ENCODE measurements at places on chromosomes 13 and 19.

DNA sequence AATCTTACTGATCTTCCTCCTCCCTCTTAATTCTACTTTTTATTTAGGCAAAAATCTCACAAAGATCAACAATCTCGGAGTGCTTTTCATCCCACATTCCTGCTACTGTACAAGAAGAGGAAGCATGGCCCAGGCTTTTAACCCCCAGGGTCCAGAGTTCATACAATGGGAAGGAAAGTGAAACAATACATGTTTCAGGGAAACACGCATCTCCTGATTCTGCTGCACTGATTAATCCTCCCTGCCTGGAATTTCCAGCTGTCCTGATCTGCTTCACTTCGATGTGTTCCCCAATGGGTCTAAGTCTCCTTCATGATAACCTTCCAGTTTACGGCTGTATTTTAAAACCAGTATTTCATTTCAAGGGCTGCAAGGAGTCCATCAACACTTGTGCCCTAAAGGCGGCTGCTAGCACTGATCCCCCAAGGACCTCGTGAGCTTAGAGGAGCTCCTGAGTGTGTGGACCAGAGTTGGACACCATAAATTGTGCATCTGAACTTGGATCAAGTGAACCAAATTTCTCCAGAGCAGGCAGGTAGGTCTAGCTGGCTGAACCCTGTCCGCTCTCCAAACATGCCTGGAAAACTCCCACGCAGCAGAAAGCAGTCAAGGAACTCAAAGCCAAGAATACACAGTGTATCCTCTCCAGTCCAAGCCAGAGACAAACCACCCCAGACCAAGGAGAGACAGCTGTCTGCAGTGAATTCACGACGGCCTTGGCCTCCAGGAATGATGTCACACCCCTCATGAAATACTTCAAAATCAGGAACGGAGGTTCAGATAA lies 44.3 kb downstream of the COL4A1 start:
- DNase-seq = no peak

- no peak for DNase-seq
Measured at GRCh38 chr19:46554161-46554560, 47.0 kb upstream of the CALM3 start.

GRCh38 chr13:50125304-50125553 lies 110.0 kb downstream of the KCNRG start:
- no peak for DNase-seq

GRCh38 chr19:18477042-18477779 lies 39.3 kb upstream of the ISYNA1 start:
- no peak for DNase-seq

DNA sequence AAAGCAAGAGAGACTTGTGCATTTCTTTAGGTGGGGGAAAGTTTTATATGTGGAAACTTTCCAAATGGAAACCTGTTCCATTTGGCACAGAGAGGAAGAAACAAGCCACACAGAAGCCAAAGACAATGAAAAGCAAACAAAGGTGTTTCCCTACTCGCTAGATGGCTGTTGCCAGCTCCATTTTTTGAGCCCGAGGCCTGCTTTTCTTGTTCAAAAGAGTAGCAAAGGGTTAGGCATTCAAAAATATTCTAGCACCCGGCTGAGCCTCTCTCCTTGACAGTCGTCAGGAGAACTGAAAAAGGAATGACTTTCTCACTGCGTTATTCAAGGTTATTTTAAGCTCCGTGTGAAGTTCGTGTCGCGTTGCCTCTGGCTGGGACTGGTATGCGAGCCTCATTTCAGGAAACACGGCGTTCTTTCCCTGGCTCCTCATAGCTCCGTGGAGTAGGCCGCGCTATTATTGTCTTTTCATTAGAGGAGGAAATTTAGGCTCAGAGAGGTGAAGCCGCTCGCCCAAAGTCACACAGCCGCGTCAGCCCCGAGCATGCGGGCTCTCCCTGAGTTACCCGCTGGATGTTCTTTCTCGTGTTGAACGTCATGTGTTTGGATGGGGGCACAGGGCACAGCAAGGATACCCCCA lies 7.6 kb downstream of the TRPM4 start:
- no peak for DNase-seq

DNA sequence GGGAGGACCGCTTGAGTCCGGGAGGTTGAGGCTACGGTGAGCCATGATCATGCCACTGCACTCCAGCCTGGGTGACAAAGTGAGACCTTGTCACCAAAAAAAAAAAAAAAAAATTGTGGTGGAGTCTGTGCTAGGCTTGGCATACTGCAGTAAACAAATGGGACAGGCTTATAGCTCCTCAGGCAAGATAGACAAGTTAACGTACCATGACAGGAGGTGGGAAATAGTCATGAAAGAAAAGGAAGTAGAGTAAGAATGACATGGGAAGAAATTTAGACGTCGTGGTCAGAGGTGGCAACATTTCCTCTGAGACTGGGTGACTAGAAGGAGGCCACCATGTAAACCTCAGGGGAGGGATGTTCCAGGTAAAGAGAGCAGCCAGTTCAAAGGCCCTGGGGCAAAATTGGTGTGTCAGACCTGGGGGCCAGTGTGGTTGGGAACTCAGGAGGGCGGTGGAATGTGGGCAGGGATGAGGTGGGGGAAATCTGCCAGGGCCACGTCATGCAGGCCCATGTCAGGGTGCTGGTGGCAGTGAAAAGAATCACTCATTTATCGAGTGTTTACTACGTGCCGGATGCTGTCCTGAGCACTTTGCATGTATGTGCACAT lies 5.6 kb downstream of the SNRPA start:
- DNase-seq = no peak

GRCh38 chr13:44574466-44574855 lies 1.7 kb downstream of the TSC22D1 start:
- DNase-seq = no peak

DNA sequence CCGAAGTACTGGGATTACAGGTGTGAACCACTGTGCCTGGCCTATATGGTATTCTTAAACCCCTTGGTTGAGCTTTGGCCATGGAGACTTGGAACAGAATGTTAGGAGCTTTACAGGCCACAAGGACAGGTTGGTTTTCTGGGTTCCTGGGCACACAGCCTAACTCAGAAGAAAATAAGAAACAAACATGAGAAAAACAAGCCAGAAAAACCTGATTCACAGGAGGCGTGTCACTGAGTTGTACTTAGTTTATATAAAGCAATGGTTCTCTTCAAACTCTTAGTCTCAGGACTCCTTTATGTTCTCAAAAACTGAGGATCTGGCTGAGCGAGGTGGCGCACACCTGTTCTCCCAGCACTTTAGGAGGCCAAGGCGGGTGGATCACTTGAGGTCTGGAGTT lies 125.1 kb upstream of the SPATA13 start:
- no peak for DNase-seq

GRCh38 chr19:16104722-16105121 lies 7.0 kb upstream of the RAB8A start:
- no peak for DNase-seq

- DNase-seq = no peak
Measured at GRCh38 chr19:13109361-13110098, 6.9 kb upstream of the LYL1 start.

DNA sequence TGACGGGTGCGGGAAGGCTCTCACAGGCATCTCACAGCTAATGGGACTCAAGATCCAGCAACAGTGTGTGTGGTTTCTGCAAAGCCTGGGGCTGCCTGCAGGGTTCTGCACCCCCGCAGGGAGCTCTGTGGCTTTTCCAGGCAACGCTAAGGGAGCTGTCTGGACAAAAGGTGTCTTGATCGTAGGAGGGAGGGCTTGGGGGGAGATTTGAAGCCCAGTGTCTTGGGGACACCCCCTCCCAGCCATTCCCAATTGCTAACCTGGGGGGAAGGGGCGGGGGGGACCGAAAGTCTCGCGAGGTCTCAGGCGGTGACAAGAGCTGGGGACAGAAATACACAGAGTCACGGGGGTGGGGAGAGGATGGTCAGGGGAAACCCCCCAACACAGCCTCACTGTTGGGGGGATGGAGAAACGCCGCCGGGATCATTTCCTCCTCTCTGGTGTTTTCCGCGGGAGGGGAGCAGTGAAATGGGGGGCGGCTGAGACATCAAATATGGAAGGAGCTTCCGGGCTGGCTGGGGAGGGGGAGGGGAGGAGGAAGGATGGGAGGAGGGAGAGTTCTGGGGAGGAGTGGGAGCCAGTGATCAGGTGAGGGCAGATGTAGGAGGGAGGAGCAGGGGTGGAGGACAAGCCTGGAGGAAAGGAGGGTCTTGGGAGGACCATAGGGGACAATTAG lies 13.3 kb downstream of the KCNC3 start:
- no peak for DNase-seq

DNA sequence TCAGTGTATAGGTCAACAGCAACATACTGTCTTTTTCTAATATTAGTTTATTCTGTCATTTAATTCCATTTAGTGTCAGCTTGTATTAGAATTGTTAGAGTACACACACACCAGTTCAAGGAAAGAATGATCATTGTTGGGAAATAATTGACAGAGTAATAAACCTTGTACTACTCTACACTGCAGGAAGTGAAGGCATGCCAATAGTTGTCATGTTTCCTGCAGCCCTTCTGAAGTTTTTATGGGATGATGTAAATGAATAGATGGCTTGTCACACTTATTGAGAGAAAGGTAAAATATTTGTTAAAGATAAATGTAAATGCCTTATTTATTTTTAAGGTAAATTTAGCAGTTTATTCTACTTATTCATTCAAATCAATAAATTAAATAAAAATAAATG lies 306.9 kb upstream of the KLHL1 start:
- no peak for DNase-seq
